ENCODE measurements at places on chromosomes 1 and 21.

- no peaks in the 10 kb centered on the region for H3K36me3 ChIP-seq
- no peaks in the 10 kb centered on the region for H3K4me1 ChIP-seq
- no peak overlapping the region for H3K27ac ChIP-seq
- no peak overlapping the region for H3K4me3 ChIP-seq
- DNase-seq = no peak
Observed at GRCh38 chr21:17660452-17660851, 47.8 kb upstream of the BTG3 start.

GRCh38 chr1:16158025-16158424 is 2.2 kb upstream of the EPHA2 start:
- H3K27me3 ChIP-seq = peaks cover 54% of the 10 kb centered on the region
- H3K4me1 ChIP-seq = peaks cover 39% of the 10 kb centered on the region
- H3K27ac ChIP-seq = no peak overlapping the region
- DNase-seq = peak; percentile 58

- H3K36me3 ChIP-seq = no peaks in the 10 kb centered on the region
- H3K27ac ChIP-seq = no peak overlapping the region
- no peak for DNase-seq
- H3K4me1 ChIP-seq = no peaks in the 10 kb centered on the region
- H3K4me3 ChIP-seq = no peak overlapping the region
Observed at GRCh38 chr21:34698270-34699015, 29.6 kb downstream of the CLIC6 start.

- peak; percentile 60 for DNase-seq
- H3K27ac ChIP-seq = no peak overlapping the region
- H3K4me1 ChIP-seq = peaks cover 6% of the 10 kb centered on the region
- no peaks in the 10 kb centered on the region for H3K27me3 ChIP-seq
- H3K36me3 ChIP-seq = peaks cover 2% of the 10 kb centered on the region
Observed at GRCh38 chr1:230216896-230217295, 149.9 kb downstream of the GALNT2 start.

- peak overlapping the region; percentile 57 for H3K4me3 ChIP-seq
- peak overlapping the region; percentile 41 for H3K27ac ChIP-seq
- peaks cover 17% of the 10 kb centered on the region for H3K4me1 ChIP-seq
- no peaks in the 10 kb centered on the region for H3K36me3 ChIP-seq
- peak; percentile 98 for DNase-seq
Observed at GRCh38 chr21:29195981-29196669, 65.7 kb downstream of the MAP3K7CL start.

- H3K27me3 ChIP-seq = no peaks in the 10 kb centered on the region
- no peaks in the 10 kb centered on the region for H3K36me3 ChIP-seq
- no peaks in the 10 kb centered on the region for H3K4me1 ChIP-seq
Observed at GRCh38 chr1:198088360-198089071, 68.3 kb upstream of the NEK7 start.

GRCh38 chr1:17119076-17119772 is at the start of gene PADI2:
TSS of gene PADI2 (minus strand) at chr1:17119451. CDS start at chr1:17119371, 80 bp downstream.
- no peaks in the 10 kb centered on the region for H3K36me3 ChIP-seq
- H3K27ac ChIP-seq = no peak within 1 kb of the TSS
- H3K4me3 ChIP-seq = peak within 1 kb of the TSS; percentile 44

DNA sequence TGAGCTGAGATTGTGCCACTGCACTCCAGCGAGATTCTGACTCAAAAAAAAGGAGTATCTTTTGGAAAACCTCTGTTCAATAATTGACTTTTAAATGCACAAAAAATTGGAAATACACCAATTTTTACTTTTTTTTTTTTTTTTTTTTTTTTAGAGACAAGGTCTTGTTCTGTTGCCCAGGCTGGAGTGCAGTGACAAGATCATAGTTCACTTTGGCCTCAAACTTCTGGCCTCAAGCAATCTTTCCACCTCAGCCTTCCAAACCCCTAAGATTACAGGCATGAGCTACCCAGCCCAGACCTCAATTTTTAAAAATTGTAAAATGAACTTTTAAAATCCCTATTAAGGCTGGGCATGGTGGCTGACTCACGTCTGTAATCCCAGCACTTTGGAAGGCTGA is 30.8 kb downstream of the NEK2 start:
- H3K4me1 ChIP-seq = peaks cover 8% of the 10 kb centered on the region
- H3K36me3 ChIP-seq = no peaks in the 10 kb centered on the region
- H3K4me3 ChIP-seq = no peak overlapping the region
- H3K27me3 ChIP-seq = peaks cover 4% of the 10 kb centered on the region
- H3K27ac ChIP-seq = no peak overlapping the region

DNA sequence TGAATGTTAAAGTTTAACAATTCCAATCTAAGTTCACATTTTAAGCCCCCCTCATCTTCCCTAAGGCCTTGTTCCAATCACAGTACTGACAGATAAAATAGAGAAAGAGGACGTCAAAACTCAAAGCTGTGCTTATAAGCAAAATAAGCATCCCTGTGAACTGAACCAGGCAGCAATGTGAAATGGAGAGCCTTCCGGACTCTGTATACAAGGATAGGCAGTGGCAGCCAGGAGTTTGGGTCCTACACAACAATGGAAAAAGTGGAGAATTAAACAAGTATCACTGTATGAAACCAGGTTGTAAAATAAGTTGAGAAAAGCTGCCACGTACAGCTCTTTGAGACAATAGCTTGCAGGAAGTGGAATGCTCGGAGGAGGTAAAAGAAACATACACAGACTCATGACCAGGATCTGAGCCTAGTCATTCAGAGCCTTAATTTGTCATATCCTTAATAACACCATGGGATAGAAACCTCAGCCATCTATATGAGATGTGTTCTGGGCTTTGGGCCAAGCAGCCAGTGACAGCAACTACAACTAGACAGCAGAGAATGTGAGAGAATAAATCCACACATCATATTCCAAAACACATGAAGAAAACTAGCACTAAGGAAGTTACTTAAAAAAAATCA is 55.2 kb upstream of the PALMD start:
- H3K27ac ChIP-seq = no peak overlapping the region
- no peaks in the 10 kb centered on the region for H3K4me1 ChIP-seq
- H3K27me3 ChIP-seq = no peaks in the 10 kb centered on the region
- H3K36me3 ChIP-seq = no peaks in the 10 kb centered on the region
- no peak for DNase-seq

- DNase-seq = no peak
- no peak overlapping the region for H3K27ac ChIP-seq
- H3K36me3 ChIP-seq = no peaks in the 10 kb centered on the region
- H3K4me3 ChIP-seq = no peak overlapping the region
- peaks cover 4% of the 10 kb centered on the region for H3K27me3 ChIP-seq
Observed at GRCh38 chr21:39908265-39908923, 41.2 kb downstream of the PCP4 start.

- H3K4me3 ChIP-seq = peak overlapping the region; percentile 100
- peak; percentile 58 for DNase-seq
- H3K27ac ChIP-seq = peak overlapping the region; percentile 99
- H3K27me3 ChIP-seq = no peaks in the 10 kb centered on the region
- H3K36me3 ChIP-seq = no peaks in the 10 kb centered on the region
- H3K4me1 ChIP-seq = peaks cover 30% of the 10 kb centered on the region
Observed at GRCh38 chr1:86913399-86913895, 479 bp downstream of the SELENOF start.

DNA sequence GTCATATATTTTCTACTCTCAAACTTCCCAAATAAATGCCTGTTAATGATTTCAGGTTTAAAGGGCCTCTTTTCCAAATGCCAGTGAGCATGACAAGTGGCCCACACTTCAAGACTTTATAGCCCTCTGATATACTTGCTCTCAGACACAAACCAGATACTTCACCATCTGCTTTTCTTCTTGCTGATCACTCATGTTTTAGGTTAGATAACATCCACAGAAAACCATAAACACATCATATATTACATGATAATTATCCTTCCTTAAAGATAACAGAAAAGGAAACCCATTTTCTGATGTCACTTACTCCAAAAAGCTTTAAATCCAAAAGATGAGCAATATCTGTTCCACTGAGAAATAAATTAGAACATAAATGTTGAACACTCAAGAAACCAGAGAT is 723.5 kb downstream of the LTN1 start:
- no peak overlapping the region for H3K27ac ChIP-seq
- no peaks in the 10 kb centered on the region for H3K4me1 ChIP-seq
- no peak for DNase-seq
- no peaks in the 10 kb centered on the region for H3K36me3 ChIP-seq
- H3K4me3 ChIP-seq = no peak overlapping the region

GRCh38 chr1:13960375-13960987 is 260.5 kb downstream of the PRDM2 start:
- H3K27ac ChIP-seq = no peak overlapping the region
- no peak overlapping the region for H3K4me3 ChIP-seq
- no peaks in the 10 kb centered on the region for H3K4me1 ChIP-seq
- peaks cover 6% of the 10 kb centered on the region for H3K27me3 ChIP-seq

GRCh38 chr1:161492827-161493226 is 12.4 kb upstream of the FCGR2A start:
- H3K4me3 ChIP-seq = no peak overlapping the region
- H3K27ac ChIP-seq = no peak overlapping the region
- H3K36me3 ChIP-seq = no peaks in the 10 kb centered on the region
- H3K27me3 ChIP-seq = peaks cover 21% of the 10 kb centered on the region

GRCh38 chr1:175537571-175537970 is 205.8 kb downstream of the TNR start:
- no peak overlapping the region for H3K27ac ChIP-seq
- no peaks in the 10 kb centered on the region for H3K27me3 ChIP-seq
- no peaks in the 10 kb centered on the region for H3K36me3 ChIP-seq
- no peak overlapping the region for H3K4me3 ChIP-seq
- DNase-seq = no peak

- H3K27ac ChIP-seq = no peak overlapping the region
- peak overlapping the region; percentile 48 for H3K4me3 ChIP-seq
- no peaks in the 10 kb centered on the region for H3K27me3 ChIP-seq
- no peaks in the 10 kb centered on the region for H3K36me3 ChIP-seq
Observed at GRCh38 chr1:113210248-113210647, 137.2 kb downstream of the LRIG2 start.

DNA sequence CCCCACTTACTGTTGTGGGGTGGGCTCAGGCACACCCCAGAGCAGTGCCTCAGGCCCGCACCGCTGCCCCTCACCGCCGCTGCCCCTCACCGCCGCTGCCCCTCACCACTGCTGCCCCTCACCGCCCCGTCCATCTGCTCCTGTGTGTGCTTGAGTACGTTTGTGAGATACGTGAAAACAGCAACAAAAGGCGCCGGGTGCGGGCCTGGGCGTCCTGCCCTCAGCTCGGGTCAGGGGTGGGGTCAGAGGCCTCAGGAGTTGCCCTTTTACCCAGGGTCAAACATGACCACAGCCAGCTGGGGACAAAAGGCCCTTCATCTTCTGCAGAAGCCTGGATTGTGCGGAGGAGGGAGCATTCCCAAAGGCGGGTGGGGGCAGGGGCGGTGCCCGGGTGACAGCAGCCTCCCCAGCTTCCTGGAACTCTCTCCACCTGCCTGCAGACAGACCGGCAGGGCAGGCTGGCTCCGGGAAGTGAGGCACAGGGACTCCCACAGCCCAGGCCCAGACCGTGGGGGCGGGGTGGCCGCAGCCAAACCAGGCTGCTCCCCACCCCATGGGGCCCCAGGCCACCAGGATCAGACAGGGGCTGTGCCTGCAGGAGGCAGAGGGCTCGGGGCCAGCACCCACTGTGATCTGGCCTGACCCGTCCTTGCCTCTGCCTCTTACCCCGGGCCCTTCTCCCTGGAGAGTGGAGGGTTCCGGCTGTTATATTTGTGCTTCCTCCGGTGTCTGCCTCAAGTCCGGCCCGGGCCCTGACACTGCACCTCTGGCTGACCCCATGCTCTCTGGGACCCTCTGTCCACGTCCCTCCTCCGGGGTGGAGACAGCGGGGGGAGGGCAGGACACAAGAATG is 2.3 kb upstream of the VWA1 start:
- peaks cover 3% of the 10 kb centered on the region for H3K27me3 ChIP-seq
- peak; percentile 32 for DNase-seq
- no peaks in the 10 kb centered on the region for H3K36me3 ChIP-seq
- H3K4me1 ChIP-seq = peaks cover 61% of the 10 kb centered on the region

GRCh38 chr1:110150330-110151174 is at the start of gene SLC6A17:
TSS of gene SLC6A17 (plus strand) at chr1:110150494. CDS start at chr1:110166930, 16,436 bp downstream.
- H3K4me3 ChIP-seq = no peak within 1 kb of the TSS
- H3K27me3 ChIP-seq = peaks cover 96% of the 10 kb centered on the region
- DNase-seq = peak; percentile 44
- no peak within 1 kb of the TSS for H3K27ac ChIP-seq
- no peaks in the 10 kb centered on the region for H3K4me1 ChIP-seq
- H3K36me3 ChIP-seq = no peaks in the 10 kb centered on the region

DNA sequence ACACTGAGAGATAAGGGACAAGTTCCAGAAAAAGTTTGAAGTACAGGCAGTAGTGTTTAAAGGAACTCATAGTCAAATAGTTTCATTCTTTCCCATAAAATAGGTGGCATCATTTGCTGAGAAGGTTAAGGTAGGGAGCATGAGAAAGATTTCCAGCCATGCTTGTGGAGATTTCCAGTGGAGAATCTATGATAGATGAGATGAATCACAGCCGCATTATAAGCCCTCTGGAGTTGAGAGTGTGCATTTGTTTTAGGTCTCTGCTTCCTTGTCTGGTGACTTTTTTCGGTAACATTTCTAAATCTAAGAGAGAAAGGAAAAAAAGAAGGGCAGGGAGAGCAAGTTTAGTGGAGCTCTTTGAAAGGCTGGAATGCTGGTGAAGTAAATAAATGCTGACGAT is 108.7 kb downstream of the DISP1 start:
- H3K36me3 ChIP-seq = no peaks in the 10 kb centered on the region
- no peaks in the 10 kb centered on the region for H3K27me3 ChIP-seq
- DNase-seq = no peak
- H3K4me1 ChIP-seq = no peaks in the 10 kb centered on the region

DNA sequence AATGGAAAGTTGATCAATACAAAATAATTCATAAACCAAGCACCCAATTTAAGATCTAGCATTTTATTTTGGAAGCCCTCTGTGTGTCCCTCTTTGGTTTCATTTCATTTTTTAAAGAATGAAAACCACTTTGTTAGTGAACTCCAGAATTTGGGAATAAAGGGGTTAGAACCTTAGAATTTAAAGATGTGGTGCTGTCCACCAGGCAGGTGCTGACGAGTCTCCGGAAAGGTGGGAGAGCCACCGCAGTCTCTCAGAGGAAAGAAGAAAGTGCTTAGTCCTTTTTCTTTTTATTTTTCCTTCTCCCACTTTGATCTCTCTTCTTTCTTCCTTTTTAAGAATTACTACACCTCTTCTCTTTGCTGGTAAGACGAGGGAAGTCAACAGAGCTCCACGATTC is 20.5 kb upstream of the HIVEP3 start:
- no peaks in the 10 kb centered on the region for H3K27me3 ChIP-seq
- DNase-seq = no peak
- no peak overlapping the region for H3K27ac ChIP-seq
- H3K36me3 ChIP-seq = no peaks in the 10 kb centered on the region
- H3K4me1 ChIP-seq = no peaks in the 10 kb centered on the region

DNA sequence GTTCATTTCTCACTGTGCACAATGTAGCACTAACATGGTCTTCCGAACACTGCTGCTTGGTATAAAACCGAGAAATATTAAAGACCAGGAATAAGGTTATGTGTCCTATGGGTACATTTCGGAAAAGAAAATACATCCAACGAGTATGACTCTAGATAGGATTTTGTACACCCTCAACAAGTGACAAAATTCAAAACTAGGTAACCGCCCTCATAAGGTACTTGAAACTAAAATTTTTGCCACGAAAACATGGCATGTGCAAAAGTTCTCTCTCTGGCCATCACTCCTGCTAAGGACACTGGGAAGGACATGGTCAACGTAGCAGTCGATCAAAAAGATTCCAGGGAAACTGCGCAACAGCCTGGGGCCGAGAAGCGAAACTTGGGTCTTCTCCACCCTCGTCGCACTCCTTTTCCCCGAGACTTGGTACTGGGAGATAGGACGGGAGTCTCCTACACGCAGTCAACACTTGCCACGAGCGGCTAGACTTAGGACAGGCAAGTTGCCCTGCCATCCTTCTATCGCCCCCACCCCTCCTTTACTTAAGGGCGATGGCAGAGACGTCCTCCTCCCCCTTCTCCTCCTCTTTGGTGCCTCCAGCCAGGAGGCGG is 338 bp upstream of the TOR1AIP1 start:
- H3K4me1 ChIP-seq = peaks cover 35% of the 10 kb centered on the region
- DNase-seq = no peak
- H3K27ac ChIP-seq = peak overlapping the region; percentile 99
- H3K27me3 ChIP-seq = no peaks in the 10 kb centered on the region
- H3K36me3 ChIP-seq = peaks cover 7% of the 10 kb centered on the region
- H3K4me3 ChIP-seq = peak overlapping the region; percentile 92
